Activated CD4-positive, alpha-beta T cell treated with anti-CD3 and anti-CD28 coated beads for 24 hours (primary cell): ENCODE measurements at places on chromosomes 12 and 14.

DNA sequence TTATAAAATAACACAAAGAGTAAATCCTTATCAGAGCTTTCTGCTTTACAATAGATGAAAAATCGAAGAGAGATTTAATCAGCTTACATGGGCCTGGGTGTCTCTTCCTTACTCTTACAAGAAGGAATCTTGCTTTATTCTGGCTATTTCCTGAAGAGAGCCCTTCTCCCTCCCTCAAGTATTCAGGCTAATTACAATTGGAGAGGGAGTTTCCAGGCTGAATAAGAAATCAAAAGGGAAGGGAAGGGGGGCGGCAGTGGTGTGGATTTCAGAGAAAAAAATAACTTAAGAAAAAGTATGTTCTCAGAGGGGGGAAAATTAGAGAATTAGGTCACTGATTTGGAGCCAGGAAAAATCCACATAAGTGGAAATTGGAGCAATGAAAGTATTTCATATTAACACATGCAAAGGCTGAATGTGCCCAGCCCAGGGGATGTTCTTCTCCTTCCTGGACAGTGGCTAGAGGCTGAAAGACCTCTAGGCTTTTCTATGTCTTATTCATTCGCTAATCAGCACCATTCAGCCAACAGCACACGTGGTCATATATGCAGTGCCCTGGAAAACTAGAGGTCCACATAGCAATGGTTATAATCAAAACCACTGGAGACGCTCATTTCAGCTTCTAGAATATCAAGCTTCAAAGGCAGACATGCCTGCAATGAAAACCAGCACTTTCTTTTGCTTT is 158.9 kb upstream of the BTG1 start:
- DNase-seq: no peak

DNA sequence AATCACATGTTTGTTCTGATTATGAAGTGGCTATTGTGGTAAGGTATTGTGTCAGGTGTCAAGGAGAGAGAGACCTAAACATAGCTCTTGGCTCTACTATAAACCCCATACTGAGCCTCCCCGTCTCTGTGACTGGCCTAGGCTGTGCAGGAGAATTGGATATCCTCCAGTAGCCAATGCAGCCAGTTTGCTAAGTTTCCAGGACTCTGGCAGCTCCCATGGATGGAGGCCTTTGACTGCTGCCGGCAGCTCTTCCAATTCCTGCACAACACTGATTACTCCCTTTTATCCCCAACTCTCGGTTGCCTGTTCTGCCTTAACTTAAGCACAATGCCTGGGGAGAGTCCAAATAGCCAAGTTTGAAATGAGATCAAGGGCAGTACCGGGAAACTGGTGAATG is 59.3 kb downstream of the ABCC9 start:
- DNase-seq: no peak

DNA sequence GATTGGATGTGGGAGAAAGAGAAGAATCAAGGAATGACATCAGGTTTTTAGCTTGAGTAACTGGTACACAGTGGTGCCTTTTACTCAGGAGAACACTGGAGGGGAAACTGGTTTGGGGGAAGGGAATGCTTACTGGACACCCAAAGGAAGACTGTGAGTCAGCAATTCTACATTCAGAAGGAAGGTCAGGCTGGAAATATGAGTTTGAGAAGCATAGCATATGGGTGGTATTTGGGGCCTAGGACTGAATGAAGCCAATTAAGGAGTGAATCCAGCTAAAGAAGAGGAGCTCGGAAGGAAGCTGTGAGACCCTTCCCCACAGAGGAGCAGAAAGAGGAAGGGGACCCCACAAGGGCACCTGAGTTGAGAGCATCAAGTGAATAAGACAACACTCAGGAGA is 35.4 kb downstream of the DMAC2L start:
- DNase-seq: no peak

- DNase-seq: no peak
Measured at GRCh38 chr12:93056971-93057535, 128.0 kb upstream of the EEA1 start.

DNA sequence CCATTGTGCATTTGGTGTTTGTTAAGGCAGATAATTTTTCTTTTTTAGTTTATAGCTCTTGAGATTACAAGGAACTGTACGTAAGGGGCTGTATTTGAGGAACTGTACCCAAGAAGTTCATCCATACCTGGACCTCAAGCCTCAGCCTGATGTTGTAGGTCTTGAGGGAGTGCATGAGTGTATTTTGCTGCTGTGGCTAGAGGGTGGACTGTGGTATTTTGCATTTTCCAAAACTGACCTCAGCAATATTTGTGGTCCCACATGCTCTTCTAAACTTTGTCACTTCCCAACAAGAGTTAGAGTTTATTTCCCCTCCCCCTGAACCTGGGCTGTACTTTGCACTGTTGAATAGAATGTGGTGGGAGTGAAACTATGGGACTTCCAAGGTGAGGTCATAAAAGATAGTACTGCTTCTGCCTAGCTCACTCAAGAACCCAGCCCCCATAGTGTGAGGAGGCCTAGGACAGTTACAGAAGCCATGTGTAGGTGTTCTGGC is 42.2 kb upstream of the FBXO33 start:
- DNase-seq: no peak

- no peak for DNase-seq
Measured at GRCh38 chr12:105705765-105706164, 375.3 kb downstream of the C12orf75 start.

- no peak for DNase-seq
Measured at GRCh38 chr14:59200195-59200594, 11.7 kb downstream of the DAAM1 start.

GRCh38 chr12:66962290-66962689 is 283.4 kb upstream of the GRIP1 start:
- no peak for DNase-seq

- no peak for DNase-seq
Measured at GRCh38 chr14:61145903-61146481, 135.1 kb downstream of the TMEM30B start.

DNA sequence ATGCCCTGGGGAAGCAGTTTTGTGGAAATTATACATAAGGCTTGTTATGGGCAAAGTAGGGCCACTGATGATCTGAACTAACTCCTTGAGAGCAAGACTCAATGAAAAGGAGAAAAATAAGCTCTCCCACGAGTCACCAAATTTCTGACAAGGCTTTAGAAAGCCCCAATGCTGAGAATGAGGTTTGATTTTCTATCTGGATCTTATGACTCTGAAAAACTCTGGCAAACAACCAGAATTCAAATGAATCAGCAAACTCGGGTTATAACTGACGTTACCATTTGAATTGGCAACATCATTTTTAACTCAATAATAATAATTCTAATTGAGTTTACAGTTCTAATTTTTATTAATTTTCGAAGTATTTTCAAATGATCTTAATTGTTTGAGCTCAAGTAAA is 79.1 kb downstream of the KCNK10 start:
- no peak for DNase-seq

DNA sequence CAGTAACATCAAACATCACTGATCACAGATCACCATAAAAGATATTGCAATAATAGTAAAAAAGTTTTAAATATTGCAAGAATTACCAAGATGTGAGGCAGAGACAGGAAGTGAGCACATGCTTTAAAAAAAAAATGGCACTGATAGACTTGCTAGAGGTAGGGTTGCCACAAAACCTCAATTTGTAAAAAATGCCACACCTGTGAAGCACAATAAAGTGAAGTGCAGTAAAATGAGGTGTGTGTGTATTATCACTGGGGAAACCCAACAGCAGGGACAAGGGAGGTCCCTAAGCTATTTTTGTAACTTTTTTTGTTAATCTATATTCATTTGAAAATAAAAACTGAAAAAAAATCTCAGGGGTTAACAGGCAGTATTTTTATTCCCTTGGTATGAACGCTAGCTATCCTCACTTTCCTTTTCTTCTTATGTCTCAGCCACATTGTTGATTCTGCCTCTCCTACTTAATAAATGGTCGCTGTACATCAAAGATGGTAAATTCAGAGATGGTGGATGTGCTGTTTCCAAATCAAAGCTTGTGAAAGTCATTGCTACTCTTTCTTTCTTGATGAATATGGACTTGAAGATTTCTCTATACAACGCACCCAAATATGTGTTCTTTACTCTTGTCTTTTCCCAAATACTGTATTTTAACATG is 14.0 kb upstream of the KLRD1 start:
- DNase-seq: no peak

DNA sequence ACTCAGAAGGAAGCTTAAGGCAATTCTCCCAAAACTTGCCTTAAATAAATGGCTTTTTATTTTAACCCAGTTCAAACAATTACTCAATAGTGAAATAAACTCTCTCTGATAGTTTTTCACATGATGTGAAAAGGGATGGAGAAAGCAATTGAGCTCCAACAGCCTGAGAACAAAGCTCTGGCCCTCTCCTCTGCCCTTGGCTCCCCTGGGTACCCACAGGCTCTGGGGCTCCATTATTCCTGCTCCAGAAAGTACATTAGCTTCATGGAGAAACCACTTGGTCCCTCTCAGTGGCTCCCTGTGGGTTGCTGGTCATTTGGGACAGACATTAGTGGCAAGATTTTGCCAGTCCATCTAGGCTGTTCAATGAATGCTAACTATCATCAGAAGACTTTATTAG is 242.8 kb downstream of the ATP23 start:
- no peak for DNase-seq

GRCh38 chr14:104221071-104221625 is 82.8 kb downstream of the KIF26A start:
- no peak for DNase-seq

- DNase-seq: no peak
Measured at GRCh38 chr14:59310633-59311032, 122.2 kb downstream of the DAAM1 start.

DNA sequence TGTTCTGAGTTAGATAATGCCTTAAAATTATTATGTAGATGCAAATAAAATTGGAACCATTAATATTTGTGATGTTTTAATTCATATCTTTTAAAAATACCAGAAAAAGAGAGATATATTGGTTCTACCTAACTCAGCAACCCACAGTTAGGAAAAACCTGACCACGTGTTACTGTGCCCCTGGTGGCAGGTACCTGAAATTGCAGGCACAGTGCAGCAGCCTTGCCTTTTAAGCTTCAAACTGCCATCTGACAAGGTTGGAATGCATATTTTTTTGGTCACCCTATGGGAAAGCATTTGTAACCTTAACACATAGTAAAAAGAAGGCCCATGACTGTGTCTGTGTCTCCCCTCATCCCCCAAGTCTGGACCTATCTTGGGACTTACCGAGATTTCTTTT is 109.4 kb upstream of the NOS1 start:
- DNase-seq: no peak

- DNase-seq: no peak
Measured at GRCh38 chr12:123102366-123102765, 48.5 kb downstream of the PITPNM2 start.

- DNase-seq: no peak
Measured at GRCh38 chr12:90058704-90059103, 350.1 kb upstream of the ATP2B1 start.

- no peak for DNase-seq
Measured at GRCh38 chr12:131912518-131913274, 16.4 kb upstream of the PUS1 start.

GRCh38 chr12:111448846-111449790 is 43.4 kb downstream of the SH2B3 start:
- DNase-seq: no peak

DNA sequence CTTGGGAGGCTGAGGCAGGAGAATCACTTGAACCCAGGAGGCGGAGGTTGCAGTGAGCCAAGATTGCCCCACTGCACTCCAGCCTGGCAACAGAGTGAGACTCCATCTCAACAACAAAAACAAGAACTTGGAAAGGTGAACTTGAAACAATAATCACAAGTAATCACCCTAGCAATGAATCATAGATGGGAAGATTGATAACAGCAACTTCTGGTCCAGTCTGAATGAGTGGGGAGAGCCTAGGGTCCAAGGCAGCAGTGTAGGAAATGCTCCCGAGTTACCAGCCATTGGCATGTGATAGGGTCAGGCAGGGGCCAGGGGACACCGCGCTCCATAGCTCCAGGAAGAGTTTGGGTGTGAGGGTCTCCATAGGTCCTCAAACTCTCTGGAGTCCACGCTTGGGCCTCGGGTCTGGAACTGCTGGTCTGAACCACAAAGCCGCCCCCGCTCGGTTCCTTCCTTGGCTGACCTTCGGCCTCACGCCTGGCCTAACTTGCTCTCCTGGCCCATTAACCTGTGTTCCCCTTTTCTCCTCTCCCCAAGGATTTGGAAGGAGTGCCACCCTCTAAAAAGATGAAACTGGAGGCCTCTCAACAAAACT is 19.9 kb upstream of the MLXIP start:
- no peak for DNase-seq

DNA sequence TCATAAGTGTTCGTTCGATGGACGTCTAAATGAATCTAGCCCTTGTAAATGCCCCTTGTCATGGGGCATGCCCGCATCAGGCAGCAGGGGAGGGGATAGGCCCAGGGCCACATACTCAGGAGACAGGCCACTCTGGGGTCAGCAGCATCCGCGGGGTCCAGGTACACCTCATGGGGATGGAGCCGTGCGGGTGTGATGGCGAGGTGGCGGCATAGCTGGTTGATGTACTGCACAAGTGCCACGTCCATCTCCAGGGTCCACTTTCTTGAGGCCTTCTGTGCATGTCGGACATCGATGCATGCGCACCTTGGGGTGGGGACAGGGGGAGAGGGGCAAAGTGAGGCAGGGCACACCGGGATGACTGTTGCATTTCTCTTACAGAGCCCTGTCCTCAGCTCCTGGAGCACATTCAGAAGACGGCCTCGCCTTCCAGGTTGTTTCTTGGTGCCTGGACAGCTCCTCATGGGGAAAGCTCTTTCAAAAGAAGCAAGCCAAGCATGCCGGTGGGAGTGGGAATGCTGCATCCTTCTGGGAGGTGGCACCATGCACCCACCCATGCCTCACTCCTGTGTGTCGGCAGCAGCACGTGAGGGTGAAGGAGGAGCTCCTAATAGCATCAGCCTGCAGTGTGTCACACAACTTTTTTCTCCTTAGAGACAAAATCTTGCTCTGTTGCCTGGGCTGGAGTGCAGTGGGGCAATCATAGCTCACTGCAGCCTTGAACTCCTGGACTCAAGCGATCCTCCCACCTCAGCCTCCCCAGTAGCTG is 47.4 kb downstream of the TRAFD1 start:
- no peak for DNase-seq

GRCh38 chr12:132513070-132513398 is 23.1 kb downstream of the FBRSL1 start:
- no peak for DNase-seq
